ENCODE measurements at places on chromosomes 1 and 21.

GRCh38 chr1:79617777-79618176 lies 611.2 kb upstream of the ADGRL4 start:
- DNase-seq, result no peak

DNA sequence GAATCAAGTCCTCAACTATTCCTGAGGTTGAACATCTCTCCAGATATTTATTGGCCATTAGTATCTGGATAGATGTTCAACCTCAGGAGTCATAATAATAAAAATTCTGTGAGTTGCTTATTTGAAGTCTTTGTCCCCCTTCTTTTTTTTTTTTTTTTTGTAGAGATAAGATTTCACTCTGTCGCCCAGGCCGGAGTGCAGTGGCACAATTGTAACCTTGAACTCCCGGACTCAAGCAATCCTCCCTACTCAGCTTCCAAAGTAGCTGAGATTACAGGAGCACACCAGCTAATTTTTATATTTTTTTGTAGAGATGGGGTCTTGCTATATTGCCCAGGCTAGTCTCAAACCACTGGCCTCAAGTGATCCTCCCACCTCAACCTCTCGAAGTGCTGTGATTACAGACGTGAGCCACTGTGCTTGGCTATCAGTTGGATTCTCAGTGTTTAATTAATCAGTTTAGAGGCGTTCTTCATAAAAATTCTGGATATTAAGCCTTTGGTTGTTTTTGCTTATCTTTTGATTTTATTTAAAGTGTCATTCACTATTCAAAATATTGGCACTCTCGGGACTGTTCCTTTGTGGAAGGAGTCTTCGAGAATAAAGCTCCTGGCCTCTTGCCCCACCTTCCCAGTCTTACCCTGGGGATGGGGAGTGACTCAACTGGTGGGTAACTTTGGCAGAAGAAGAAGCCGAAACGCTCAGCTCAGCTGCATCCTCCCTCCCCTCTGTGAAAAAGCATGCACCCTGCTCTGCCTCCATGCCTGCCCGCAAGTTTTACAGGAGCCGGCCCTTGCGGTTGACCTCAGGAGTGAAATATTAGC lies 11.2 kb upstream of the HYI start:
- DNase-seq, result no peak

- DNase-seq, result peak; percentile 16
These were observed 243.0 kb downstream of the SLC45A1 start for GRCh38 chr1:8560611-8561544.

GRCh38 chr1:216722821-216723220 lies 408 bp downstream of the ESRRG start:
- no peak for DNase-seq

GRCh38 chr1:220013497-220013896 lies 32.8 kb downstream of the EPRS1 start:
- DNase-seq, result no peak

DNA sequence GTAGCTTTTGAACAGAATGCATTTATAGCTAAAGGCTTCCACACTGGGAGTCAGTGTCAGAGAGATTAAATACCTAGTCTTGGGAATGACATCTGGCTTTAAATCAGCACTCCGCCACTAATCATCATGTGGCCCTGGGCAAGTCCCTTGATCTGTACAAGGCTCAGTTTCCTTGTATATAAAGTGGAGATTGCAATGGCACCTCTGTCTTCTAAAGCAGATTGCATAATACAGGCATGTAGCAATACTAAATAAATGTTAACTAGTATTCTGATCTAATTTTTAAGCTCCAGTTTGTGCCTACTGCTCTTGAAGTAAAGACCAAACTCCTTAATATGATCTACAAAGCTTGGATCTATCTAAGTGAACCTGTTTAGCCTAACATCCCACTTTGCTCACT lies 249.4 kb downstream of the PLPP3 start:
- no peak for DNase-seq

DNA sequence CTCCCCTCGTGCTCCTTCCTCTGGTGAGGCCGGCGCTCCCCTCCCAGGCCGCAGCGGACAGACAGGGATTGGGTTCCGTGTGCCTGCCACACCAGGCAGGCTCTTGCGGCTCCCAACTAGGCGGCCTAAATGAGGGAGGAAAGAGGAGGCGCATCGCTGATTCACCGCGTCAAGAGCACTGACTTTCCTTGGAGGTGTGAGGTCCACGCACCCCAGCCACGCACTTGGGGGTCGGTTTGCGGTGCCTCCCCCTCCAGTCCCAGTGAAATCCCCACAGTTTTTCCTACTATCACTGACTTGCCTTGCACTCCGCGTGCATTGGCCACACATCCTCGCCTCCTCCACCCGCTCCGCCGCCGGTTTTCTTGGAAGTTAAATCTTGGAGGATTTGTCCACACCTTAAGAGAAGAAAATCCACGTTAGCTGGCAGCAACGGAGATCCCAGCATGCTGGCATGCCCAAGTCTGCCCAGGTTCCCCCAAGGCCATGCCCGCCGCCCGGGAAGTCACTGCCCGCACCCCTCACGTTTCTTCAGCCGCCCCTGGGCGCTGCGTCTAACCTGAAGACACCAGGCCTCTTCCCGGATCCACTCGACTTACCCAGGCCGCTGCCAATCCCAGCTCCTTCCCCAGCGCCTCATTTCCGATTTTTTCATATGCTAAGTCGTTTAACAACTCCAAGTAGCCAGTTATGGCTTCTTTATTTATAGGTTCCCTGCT lies 1.1 kb upstream of the FOXD3 start:
- DNase-seq, result no peak

DNA sequence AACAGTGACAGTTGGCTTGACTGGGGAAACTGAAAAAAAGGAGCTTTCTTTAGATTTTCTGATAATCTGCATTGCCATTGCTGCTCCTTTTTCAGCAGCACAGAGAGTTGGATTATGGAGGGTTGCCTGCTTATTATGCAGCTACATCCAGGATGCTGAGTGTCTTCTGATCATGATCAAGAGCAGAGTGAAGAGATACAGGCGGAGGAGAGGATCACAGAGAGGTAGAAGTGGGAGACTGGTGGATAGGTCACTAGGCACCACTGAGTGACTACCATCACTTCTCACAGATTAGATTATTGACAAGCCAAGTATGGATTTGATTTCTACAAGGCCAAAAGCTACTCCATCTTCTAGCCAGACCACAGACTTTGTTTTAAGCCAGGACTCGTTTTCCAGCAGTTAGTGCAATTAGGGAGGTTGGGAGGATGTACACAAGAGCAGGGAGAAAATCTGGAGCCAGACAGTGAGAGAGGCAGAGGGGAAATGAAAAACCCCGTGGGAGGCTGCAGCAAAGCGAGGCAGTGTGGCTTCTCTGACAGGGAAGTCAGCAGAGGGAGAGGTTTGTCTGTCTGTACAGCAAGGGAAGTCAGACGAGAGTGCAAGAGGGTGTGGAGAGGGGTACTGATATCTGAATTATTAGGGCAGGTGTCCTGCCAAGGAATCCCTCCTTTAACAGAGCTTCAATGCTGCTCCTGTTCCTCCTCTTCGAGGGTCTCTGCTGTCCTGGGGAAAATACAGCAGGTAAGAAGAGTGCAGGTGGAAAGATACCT lies at the start of gene CD1E:
Gene CD1E, plus strand, starts transcription at position 592 of the 773 bp plus-strand sequence. Its CDS starts 95 bp downstream, at position 687.
- DNase-seq, result no peak

DNA sequence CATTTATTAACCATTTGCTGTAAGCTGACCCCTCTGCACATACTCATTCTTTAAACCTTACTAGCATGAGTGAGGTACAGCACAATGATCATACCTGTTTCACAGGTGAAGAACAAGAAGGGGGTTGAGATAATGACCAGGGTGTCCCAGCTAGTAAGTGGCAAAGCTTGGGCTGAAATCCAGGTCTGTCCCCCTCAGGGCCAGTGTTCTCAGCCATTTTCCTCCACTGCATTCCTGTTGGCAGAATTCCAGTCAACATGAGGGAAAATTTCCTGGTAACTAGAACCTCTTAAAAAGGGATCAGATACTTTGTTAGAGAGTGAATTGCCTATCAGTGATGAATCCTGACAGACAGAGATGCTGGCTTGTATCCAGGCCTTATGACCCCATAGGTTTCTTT lies 48.1 kb downstream of the SPATA46 start:
- no peak for DNase-seq

DNA sequence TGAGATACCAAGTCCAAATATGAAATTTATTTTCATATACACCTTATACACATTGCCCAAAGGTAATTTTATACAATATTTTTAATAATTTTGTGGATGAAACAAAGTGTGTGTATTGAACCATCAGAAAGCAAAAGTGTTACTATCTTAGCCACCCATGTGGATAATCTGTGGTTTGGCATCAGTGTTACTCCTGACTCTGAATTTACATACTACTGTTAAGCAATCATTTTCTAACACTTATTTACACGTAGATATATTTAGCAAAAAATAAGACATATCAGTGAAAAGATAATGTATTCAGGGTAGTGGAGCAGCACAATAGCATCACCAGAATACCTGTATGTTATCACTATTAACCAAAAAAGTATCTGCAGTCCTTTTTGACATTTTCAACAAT lies 23.8 kb downstream of the DENND2D start:
- DNase-seq, result no peak

DNA sequence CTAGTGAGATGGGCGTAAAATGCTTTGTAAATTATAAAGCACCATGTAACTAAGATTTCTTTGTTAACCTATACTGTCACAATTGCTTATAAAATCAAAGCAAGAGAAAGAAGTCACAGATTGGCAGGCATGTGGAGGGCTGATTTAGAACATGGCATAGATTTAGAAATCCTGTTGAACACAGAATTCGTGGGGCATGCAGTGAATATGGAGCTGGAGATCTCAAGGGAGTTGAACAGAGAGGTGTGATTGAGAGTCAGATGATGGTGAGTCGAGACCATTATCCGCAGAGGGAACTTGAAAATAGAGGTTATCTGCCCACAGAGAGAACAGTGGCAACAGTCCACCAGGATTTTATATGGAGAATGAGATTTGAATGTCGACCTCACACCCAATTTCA lies 27.6 kb downstream of the PBX1 start:
- no peak for DNase-seq

- no peak for DNase-seq
These were observed 170.2 kb downstream of the RUNX1 start for GRCh38 chr21:34878940-34879339.

DNA sequence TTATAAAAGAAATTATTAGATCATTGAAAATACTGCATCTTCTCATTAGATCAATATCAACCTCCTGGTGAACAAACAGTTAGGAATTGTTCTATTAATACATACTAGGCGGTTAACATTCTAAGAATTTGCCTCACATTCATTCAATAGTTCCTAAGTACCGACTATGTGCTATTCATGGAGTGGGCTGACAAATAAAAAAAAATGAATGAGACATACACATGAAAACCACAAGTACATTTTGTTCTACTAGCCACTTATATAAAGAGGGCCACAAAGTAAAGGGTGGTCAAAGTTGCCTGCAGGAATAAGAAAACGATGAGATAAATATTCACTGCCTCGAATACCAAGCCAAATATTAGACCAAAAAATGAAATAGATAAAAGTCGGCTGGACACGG lies 294.4 kb downstream of the SDCCAG8 start:
- no peak for DNase-seq

DNA sequence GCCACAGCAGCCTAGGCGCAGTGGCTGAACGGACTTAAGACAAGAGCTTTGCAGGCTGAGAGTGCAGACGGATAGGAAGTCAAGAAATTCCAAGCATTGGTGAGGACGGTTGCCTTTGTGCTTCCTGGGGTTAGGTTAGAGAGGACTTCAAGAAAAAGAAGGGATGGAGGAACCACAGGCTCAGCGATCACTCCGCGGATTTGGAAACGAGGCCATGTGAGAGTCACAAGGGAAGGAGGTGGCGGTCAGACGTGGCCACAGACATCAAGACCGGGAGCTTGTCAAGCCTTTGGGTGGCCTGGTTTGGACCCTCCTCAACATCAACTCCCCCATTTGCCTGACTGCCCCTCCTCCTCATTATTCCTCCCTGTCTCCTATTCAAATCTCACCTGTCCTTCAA lies 62.3 kb downstream of the NID1 start:
- no peak for DNase-seq

- no peak for DNase-seq
These were observed 1.2 kb downstream of the HPDL start for GRCh38 chr1:45327644-45328515.

DNA sequence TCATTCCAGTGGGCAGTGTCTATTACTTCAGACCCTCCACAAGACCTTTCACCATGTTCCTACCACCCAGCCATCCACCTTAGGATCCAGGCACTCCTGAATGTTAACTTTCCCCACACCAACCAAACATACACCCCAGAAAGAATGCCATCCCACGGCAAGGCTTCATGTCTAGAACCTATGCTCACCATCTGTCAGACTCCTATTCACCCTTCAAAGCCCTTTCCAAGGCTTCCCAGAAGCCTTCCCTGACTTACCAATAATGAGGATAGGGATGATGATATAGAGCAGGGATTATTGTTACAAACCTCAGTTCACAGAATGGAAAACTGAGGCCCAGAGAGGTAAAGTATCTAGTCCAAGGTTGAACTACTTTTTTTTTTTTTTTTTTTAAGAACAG lies 19.3 kb upstream of the RCC2 start:
- DNase-seq, result no peak

DNA sequence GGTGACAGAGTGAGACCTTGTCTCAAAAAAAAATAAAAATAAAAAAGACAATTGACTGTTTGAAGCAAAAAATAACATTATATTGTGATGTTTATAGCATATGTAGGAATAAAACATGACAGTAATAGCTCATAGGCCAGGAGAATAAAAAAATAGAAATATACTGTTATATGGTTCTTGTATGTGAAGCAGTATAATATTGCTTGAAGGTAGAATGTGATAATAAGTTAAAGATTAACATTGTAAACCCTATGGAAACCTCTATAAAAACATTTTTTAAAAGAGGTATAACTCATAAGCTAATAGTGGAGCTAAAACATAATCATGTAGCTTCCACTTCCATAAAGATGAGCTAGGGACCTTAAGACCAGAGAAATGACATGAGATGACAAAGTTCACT lies 23.5 kb downstream of the GJA4 start:
- no peak for DNase-seq

GRCh38 chr1:170156594-170156993 lies 10.8 kb downstream of the NTMT2 start:
- no peak for DNase-seq

DNA sequence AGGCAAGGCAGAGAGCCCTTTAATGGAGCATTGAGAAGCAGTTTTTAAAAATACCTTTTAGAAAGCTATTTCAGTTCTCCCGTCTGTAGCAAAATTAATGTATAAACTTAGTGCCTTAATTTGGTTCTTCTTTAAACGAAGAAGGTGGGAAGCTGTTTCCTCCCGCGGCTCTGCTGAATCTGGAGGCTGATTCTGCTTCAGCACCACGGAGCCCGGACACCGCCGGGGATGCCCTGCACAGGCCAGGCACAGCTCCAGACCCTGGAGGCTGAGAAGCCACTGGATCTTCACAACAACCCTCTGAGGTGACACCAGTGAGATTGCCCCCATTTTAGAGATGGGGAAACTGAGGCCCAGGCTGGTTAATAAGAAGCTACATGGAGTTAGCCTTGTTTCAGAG lies 175.8 kb upstream of the VAMP3 start:
- no peak for DNase-seq

- no peak for DNase-seq
These were observed 244.8 kb downstream of the ASTN1 start for GRCh38 chr1:176919386-176920378.

DNA sequence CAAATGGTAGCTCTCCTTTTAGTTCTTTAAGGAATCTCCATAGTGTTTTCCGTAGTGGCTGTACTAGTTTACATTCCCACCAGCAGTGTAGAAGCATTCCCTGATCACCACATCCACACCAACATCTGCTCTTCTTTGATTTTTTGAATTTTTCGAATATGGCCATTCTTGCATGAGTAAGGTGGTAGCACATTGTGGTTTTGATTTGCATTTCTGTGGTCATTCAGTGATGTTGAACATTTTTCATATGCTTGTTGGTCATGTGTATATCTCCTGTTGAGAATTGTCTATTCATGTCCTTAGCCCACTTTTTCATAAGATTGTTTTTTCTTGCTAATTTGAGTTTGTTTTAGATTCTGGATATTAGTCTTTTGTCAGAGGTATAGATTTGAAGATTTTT lies 84.6 kb upstream of the B3GALT2 start:
- no peak for DNase-seq
